ENCODE measurements at places on chromosomes 3 and 15.
A peak's percentile ranks its signal among the peaks of the same experiment; 100 is the strongest.

DNA sequence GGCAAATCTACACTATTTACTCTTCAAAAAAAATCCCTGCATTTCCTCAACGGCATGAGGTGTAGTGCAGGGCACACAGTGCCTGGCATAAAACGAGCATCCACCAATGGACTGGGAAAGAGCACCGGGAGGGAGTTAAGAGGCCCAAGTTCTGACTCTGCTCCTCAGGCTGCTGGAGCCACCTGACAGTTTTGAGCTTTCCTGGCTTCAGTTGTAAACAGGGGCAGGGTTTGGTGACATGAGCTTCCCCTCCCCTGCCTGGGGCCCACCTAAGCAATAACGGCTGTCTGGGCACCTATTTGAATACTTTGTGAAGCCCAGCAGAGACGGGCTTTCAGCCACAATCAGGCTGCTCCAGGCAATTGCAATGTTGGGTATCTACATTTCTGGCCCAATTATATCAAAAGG is 16.4 kb downstream of the CA12 start:
- no peak for DNase-seq

- no peak for DNase-seq
These were observed 60.3 kb downstream of the TGFBR2 start for GRCh38 chr3:30666572-30667279.

DNA sequence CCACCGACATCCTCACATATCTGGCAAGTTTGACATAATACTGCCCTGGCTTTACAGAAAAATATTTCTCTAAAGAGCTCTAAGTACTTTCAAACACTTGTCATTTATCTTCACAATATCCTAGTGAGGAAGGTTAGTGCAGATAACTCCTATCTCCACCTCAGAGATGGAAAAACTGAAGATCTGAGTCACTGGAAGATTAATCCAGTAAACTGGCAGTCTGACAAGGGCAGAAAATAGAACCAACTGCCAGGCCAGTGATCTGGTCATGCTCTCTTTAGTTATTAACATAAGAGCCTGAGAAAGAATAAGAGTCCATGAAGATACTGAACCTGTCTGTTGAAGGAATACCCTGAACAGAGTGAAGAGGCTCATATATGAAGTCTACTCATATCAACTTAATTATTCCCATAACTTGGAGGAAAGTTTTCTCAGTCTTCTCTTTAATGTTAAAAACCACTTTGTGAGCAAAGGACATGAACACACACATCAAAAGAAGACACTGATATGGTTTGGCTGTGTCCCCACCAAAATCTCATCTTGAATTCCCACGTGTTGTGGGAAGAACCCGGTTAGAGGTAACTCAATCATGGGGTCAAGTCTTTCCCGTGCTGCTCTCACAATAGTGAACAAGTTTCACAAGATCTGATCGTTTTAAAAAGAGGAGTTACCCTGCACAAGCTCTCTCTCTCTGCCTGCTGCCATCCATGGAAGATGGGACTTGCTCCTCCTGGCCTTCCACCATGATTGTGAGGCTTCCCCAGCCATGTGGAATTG is 61.4 kb downstream of the GOLIM4 start:
- DNase-seq: no peak

GRCh38 chr3:45937206-45938042 is 5.8 kb upstream of the CXCR6 start:
- DNase-seq: no peak

DNA sequence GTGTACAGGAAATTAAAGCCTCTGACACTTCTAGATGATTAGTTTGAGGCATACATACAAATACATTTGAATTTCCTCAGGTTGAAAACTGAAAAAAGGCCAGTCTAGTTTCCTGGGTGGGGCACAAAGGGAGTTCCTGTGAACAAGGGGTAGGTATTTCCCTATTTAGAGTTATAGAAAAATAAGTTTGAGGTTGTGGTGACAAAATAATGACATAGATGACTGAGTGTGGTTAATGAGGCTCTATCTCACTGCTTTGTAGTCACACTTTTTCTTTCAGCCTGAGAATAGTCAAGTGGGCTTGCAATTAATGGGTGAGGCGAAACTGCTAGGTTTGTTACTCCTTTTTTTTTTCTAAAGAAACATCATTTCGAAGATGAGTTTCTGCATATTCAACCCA is 4.3 kb downstream of the SLCO3A1 start:
- no peak for DNase-seq

DNA sequence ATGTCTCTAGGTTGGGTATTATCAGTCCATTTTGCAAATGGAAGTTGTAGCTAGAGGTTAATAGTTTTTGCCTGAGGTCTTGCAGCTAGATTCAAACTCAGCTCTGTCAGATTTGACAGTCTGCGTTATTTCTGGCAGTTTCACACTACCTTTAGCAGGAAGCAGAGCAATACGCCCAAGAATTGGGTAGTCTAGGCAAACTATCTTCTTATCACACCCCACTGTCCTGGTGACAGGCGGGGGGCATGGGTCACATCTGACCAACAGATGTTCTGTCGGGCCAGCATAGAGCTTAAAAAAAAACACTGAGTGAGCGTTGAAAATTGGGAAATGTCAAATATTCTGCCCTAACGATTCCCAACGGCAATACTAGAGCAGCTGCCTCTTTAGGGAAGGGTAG is 5.7 kb downstream of the GPR160 start:
- DNase-seq: no peak

DNA sequence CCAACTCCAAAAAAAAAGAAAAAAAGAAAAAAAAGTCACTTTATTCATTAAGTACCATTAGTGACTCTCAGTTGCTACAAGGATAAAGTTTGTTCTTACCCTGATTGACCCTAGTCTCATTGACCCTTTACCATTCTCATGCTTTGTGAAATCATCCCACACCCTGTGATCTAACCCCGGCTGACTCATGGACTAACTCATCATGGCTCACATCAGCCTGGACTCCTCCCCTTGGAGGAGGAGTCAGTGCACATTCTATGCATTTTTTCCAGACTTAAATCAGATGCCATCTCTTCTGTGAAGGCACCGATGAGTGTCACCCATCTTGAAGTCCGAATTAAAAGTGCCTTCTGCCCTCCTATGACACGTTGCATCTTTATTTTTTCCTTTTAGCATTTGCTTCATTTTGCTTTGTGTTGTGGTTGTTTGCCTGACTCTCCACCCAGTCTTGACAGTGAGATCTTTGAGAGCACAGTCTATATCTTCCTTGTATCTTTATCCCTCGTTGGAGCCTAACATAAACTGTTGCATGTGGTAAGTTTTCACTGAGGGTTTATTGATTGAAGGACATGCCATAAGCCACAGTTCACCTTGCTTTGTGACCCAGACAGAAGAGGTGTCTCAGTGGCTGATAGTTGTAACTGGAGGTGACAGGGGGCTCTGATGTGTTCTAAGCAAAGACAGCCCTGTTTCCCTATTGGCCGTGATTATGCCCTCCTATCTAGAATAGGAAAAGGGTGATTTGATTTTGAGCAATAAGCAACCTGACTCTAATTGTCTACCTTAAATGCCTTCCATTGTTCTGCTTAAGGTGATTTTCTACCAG is 72.1 kb downstream of the IL1RAP start:
- no peak for DNase-seq

- no peak for DNase-seq
These were observed 16.6 kb downstream of the MASP1 start for GRCh38 chr3:187274977-187275338.

- no peak for DNase-seq
These were observed 190.5 kb upstream of the NECTIN3 start for GRCh38 chr3:110881069-110881468.

GRCh38 chr3:195240939-195241338 is 30.0 kb downstream of the XXYLT1 start:
- no peak for DNase-seq

DNA sequence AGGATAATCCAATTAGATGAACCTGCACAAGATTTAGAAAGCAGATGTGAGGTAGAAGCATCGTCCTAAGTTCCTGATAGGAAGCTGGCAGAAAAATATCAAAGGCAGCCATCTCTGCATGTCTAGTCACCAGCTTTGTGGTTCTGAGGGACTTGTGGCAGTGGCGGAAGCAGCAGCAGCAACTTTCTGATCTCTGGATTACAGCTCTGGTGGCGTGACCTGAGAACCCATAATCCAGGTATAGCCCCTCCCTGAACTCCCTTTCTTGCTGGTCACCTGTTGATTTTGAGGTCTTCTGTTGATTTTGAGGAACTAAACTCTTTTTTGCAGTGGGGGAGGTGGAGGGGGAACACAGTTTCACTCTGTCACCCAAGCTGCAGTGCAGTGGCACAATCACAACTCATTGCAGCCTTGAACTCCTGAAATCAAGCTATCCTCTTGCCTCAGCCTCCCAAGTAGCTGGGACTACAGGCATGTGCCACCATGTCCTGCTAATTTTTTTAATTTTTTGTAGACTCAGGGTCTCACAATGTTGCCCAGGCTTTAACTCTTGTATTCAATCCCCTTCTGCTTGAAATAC is 7.9 kb downstream of the FSIP1 start:
- DNase-seq: no peak

- no peak for DNase-seq
These were observed 29.6 kb upstream of the PLXND1 start for GRCh38 chr3:129636082-129636481.

DNA sequence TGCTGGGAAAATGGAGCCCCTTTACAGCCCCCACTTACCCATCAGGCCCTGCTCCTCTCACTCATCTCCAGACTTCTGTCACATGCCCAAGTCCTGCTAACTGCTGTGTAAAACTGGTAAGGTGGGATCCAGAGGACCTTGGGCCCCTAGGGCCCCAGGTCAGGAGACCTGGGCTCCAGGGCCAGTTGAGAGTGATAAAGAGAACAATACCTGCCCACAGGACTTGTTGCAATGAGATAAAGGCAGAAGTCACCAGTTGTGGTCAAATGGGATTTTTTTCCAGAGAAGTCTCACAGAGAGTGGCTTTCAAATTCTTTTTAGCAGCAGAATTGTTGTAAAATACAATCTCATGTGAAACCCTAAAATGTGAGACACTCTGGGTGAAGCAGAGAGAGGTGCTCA is 753 bp downstream of the FURIN start:
- DNase-seq: no peak

- DNase-seq: no peak
These were observed 372.5 kb upstream of the CFAP20DC start for GRCh38 chr3:59422312-59422711.

GRCh38 chr3:116863822-116864589 is 154.4 kb downstream of the TUSC7 start:
- DNase-seq: peak; percentile 66

DNA sequence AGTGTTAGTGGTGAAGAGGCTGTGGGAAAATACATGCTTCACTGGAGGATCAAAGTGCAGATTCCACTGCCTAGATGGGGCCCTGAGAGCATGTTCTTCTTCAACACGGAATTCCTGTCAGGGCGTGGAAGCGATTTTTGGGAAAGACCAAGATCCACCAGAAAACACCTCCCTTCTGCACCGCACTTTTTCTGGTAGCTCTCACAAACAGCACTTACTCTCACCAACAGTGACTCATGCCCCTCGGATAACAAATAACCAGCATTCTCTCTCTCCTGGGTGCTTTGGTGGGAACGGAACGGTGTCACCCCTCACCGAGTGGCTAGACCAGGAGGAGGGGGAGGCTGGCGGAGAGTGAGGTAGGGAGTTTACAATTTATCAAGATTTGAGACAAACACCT is 40.1 kb downstream of the ADAMTSL3 start:
- DNase-seq: no peak

- peak; percentile 71 for DNase-seq
These were observed 879.9 kb downstream of the TUSC7 start for GRCh38 chr3:117589454-117589853.

DNA sequence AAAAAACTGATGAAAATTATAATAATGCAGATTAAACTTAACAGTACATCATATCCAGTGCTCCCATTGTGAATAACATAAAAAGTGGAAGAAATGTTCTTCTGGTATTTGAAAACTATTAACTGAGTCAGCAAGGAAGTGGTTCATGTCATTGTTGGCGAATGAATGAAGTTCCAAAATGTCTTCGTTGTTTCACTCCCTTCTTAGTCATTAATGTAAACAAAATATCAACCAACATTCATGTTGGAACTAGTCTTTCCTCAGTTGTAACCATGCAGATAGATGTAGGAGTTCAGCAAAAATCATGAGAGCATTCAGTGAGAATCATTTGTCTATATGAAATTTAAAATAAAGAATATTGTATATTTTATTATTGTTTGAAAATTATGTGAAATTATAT is 44.1 kb upstream of the ICE2 start:
- no peak for DNase-seq

GRCh38 chr3:185961675-185962232 is 23.9 kb upstream of the TRA2B start:
- no peak for DNase-seq

GRCh38 chr3:64289622-64290021 is 64.4 kb upstream of the PRICKLE2 start:
- DNase-seq: no peak

DNA sequence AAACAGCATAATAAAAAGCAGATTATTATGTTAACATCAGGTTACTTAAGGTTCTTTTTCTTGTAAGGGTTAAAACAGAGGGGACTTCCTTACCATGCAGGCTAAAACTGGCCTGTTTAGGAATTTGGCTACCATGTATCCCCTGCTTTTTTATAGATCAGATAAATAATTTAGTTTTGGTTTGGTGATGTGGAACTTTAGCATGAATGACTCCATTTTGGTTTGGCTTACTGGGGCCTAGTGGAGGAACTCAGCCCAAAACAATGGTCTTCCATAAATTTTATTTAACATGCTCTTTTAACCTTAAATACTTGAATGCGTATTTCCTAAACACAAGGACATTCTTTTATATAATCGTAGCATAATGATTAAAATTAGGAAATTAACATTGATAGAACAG is 18.9 kb downstream of the GALK2 start:
- DNase-seq: no peak

DNA sequence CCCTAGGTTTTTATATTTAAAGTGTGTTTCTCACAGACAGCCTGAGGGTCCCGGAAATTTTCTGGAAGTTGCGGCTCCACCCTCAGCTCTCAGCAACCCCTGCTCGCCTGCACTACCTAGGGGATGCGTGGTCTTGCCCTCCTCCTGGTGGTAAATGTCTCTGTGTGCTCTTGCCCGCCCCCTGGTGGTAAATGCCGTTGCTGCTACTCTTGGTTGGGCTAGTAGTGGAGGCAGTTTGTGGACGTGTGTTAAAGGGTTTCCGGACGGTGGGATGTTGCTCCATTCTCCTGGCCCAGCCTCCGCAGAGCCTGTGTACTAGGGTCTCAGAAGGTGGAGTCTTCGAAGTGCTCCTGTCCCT is 27.4 kb downstream of the STOML1 start:
- peak; percentile 53 for DNase-seq

GRCh38 chr15:92633418-92633817 is 22.2 kb downstream of the FAM174B start:
- DNase-seq: no peak

- peak; percentile 53 for DNase-seq
These were observed 4.0 kb downstream of the LMCD1 start for GRCh38 chr3:8505621-8506020.

DNA sequence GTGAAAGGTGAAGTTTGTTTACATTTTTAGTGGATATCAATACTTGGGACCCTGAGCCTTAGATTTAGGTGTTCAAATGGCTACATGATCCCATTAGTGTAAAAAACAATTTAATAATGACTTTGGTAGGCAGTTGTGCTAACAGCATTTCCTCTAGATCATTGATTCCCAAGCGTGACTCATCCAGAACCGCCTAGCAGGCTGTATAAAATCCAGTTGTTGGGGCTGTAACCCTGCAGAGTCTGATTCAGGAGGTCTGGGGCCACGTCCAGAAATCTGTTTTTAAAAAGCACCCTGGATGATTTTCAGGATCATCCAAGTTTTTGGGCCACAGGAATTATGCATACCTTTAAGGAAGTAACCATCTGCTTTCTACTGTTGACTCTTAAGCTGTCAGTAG is 156.4 kb downstream of the TP63 start:
- DNase-seq: no peak

- no peak for DNase-seq
These were observed 569.2 kb downstream of the ZBBX start for GRCh38 chr3:166810741-166811445.

- no peak for DNase-seq
These were observed 729.7 kb downstream of the ROBO1 start for GRCh38 chr3:79038057-79038456.

Measured in NCI-H345 (cell line).